NCI-H226 (cell line): ENCODE measurements at places on chromosomes 1 and 21.
A peak's percentile ranks its signal among the peaks of the same experiment; 100 is the strongest.

GRCh38 chr1:156681196-156681960 is 4.2 kb upstream of the NES start:
- no peak for DNase-seq

DNA sequence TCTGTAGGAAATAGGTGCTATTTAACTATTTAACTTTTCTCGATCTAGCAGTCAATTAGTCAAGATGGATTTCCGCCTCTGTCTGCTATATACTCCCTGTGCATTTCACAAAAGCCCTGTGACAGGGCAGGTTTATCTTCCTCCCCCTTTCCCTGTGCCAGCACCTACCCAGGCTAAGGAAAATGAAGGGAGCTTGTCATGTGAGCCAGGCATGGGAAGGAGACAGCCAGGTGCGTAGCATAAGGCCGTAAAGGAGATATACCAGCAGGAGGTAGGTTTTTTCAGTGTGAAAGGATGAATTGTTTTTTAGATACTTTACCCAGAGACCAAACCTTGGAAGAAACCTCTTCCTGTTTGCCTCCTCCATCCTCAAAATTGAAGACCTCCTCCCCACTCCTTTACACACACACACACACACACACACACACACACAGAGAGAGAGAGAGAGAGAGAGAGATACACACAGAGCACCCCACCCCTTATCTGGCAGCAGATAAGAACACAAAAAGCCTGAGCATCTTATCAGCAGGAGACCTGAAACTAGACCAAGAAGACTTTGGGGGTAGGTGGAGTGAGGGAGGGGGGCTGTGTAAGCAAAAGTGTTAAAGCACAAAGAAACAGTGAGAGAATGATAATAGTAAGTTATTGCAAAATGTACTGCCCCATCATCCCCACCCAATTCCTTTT is 12.0 kb upstream of the TARBP1 start:
- DNase-seq = no peak

GRCh38 chr1:87295445-87296110 is 33.1 kb upstream of the LMO4 start:
- no peak for DNase-seq

DNA sequence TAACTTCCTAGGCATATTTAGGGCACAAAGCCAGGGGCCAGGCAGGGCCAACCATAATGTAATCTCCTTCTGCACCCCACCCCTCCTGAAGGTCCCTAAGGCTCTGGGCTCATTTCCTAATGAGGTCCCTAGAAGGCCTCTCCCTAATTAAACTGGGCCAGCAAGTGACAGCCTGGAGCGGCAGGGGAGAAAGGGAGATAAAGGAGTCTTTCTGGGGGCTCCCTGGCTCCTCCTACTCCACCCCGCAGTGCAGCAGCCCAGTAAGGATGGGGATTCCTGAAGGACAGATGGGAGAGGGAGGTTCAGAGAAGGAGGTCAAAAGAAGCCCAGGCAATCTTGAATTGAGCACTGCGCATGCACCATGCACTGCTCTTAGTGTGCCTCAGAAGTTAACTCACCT is 12.8 kb downstream of the LRP8 start:
- no peak for DNase-seq

GRCh38 chr1:9699361-9699760 is 47.8 kb downstream of the PIK3CD start:
- peak; percentile 29 for DNase-seq

DNA sequence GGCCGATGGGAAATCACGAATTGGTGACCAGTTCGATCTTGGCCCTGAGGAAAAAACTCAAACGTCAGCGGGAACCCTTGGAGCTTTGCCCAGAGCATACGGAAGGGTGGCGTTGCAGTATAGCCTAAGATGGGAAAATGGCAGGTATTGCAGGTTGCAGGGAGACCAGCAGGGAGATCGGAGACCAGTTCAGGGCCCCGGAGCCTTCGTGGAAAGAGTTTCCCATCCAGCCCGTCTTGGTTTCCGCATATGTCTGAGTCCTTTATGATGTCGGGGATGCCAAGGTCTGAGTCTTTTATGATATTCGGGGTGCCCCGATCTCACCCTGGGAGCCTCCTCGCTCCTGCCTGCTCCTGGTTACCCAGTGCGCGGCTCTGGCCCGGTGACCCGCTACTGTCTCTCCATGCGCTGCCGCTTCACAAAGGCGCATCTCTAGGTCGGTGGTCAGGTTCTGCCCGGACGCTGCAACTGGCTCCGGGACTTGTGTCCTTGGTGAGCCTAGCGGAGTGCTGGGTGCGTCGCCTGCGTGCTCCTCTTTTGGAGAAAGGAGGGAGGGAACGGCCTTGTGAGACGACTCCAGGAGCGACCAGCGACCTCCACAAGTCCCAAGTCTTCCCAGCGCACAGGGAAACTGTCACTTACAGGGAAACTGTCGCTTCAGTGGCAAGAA is 94.2 kb downstream of the PRKAB2 start:
- no peak for DNase-seq

GRCh38 chr21:37579356-37579755 is 212.8 kb downstream of the DYRK1A start:
- DNase-seq = no peak

GRCh38 chr1:234154320-234155251 is 218.7 kb upstream of the COA6 start:
- DNase-seq = peak; percentile 46

GRCh38 chr1:239386453-239387303 is at the start of gene CHRM3:
TSS of gene CHRM3 (plus strand) at chr1:239386568. CDS start at chr1:239907452, 520,884 bp downstream.
- DNase-seq = peak; percentile 56

- DNase-seq = no peak
These were observed 23.7 kb upstream of the HFM1 start for GRCh38 chr1:91428182-91428798.

DNA sequence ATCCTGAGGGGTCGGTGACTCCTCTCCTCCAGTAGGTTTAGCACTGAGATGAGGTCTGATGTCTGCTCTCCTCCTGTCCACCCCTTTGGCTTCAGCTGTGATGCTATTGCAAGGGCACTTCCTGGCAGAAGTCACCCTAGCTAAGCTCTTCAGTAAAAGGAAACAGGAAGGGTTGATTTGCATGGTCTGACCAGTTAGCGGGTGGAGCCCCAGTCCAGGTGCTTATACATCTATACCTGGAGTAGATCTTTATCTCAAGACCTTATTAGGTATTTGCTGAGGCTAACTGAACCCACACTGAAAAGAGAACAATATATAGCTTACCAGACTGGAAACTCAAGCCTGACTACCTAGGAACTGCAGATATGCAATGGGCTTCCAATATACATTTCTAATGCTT is 28.9 kb upstream of the NFASC start:
- no peak for DNase-seq

- peak; percentile 20 for DNase-seq
These were observed 23.4 kb downstream of the CELF3 start for GRCh38 chr1:151693057-151693651.

DNA sequence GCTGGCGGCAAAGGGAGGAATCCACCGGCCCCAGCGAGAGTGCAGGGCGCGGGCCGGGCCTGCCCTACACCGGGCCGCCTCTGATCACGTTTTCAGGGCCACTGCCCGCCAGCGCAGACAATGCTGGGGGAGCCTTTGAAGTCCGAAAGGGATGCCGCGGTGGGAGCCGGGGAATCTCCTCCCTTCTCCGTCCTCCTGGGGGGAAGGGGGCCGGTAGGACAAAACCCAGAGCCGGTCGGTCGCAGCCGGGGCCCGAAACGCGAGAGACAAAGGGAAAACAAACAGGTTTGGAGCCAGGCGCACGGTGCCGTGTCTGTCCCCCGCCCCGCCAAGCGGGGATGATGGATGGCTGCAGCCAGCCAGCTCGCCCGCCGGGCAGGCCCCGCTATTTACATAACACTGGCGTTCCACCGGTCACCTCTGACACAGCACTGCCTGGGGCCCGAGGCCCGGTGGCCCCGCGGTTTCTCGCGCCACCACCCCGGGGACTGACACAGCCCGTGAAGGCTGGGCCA is 92.0 kb downstream of the CASZ1 start:
- DNase-seq = no peak

DNA sequence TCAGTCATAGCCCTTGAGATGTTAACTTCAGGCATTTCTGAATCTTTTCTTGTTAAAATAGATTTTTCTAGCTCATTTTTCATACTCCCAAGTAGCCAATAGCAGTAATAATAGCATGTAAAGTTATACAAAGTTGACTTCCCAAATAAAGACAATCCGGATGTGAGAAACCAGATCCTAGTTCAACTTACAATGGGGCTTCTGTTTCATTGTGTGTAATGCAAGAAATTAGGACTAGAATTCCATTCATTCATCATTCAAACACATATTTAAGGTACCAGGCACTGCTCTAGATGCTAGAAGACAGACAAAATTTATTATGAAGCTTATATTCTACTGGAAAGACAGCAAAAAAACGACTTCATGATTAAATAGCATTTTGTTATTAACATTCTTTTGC is 240.3 kb downstream of the OLFM3 start:
- DNase-seq = no peak

GRCh38 chr1:199811163-199811562 is 216.3 kb upstream of the NR5A2 start:
- no peak for DNase-seq

DNA sequence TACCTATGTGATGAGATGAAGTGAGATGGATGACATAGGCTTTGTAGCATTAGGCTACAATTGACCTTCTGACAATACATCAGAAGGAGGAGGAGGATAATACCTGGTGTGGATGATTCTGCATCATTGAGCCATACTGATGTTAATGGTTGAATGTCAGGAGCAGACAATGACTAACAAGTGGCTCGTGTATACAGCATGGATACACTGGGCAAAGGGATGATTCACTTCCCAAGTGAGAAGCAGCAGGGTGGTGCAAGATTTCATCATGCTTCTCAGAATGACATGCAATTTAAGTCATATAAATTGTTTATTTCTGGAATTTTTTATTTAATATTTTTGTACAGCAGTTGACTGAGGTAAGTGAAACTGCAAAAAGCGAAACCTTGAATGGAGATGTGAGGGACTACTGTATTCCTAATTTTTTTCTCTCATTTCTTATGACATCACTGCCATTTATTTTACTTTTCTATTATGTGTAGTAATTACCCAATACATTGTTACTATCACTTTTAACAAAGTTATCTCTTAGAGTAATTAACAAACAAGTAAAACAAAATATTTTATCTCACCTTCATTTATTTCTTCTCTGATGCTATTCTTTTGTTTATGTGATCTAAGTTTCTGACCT is 34.4 kb upstream of the COP1 start:
- DNase-seq = peak; percentile 76

- DNase-seq = peak; percentile 58
These were observed 1596.9 kb downstream of the PLA2G4A start for GRCh38 chr1:188425687-188426086.

GRCh38 chr1:173749137-173749536 is 34.4 kb downstream of the KLHL20 start:
- DNase-seq = no peak

DNA sequence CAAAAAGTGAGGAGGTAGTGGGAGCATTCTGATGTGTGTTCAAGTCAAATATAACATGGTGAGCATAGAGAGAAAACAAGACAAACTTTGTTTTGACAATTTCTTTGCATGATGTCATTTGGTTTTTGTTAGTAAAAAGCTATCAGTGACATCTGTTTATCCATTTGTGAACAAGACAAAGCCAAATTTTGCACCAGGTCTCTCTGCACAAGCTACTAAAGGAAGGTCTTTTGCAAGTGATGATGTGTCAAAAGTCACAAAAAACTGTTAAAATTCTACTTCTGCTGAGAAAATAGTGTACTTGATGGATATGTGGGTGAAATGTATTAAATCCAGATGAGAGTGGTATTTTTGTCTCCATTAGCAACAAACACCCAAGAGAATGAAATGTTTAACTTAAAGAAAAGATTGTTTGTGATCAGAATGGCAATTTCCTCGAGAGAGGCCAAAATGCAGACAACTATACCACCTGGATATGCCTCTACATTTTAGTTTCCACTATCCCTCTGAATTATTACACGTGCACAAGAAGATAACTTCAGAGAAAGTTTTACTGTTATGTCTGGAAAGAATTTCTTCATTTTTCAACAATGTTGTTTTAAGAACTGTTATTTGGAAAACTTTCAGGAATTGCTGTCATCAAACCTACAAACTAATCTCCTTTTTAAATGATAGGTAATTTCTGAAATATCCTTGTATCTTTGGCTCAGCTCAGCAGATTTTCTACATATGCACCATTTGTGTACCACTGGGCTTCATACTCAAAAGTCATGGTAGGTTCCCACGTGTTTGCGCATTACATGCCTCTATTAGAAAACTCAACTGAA is 807.4 kb upstream of the ADGRL2 start:
- DNase-seq = no peak

GRCh38 chr21:43866659-43867331 is 1.8 kb downstream of the AGPAT3 start:
- no peak for DNase-seq

DNA sequence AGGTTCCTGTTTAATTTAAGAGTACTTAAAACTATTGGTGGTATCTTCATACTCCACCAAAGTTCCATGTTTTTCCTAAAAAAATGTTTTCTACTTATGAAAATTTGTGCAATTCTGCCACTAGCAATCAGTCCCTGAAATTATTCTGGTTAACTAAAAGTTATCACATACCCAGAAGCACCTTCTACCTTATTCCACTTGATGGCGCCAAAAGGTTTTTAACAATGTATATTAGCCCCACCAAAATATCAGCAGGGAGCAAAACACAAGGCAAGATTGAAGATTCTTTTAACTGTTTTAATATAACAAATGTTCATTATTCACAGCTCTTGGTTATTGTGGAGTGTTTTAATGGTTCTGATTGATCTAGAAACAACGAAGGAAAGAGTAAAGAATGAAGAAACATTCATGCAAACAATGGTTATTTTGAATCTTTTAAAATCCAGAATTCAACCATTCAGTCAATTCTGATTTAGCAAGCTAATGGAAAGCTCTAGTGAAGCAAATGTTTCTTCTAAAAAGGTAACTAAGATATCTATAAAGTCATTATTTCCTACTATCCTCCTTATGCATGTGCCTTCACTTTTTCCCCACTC is 67.2 kb downstream of the TTLL7 start:
- peak; percentile 5 for DNase-seq

DNA sequence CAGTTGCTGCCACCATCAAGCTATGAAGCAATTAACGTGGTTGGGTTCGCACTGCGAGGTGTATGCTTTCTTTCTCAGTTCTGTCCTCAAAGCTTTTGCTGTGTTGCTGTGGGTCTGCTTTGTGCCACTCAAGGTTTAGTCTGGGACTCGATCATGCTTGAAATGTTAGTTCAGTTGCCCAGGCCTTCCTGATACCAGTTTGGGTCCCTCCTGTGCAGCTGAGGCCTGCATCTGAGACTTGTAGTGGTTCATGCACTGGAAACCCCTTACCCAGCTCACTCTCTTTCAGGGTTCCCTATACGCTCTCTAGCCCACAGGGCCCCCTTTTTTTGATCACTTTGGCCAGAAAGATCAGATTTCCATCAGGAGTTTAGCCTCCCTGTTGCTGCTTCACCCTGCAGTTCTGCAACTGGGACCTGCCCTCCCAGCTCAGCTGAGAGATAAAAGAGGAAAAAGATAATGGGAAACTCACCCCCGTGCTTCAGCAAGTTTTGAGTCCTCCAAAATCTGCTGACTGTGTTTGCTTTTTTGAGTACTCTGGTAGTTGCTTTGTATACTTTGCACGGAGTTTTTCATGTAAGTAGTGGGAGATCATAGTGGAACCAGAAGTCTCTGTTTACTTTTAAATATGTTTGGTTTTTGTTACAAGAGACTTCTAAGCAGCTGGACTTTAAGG is 317.0 kb downstream of the HHAT start:
- DNase-seq = no peak
